Activated T-cell treated with anti-CD3 and anti-CD28 coated beads for 4 hours (primary cell): ENCODE measurements at places on chromosomes 16 and 17.

GRCh38 chr17:71163121-71163812 lies 957.6 kb upstream of the SOX9 start:
- DNase-seq, result no peak

DNA sequence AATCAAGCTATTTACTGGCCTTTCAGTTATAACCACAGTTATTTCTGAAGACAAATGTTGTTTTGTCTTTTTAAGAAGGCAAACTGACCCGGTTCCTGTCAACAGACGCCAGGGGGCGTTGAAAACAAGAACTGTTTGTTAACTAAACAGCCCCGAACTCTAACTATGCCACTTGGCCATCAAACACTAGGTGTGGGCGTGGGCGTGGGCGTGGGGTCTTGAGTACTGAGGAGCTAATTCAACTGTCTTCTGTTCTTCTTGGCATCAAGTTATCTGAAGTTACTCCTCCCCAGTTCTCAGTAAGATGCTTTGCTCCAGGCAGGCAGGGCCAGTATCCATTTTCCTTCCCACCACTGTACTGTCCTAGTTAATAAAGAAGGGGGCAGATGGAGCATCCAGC lies 63.3 kb upstream of the MTMR4 start:
- peak; percentile 47 for DNase-seq

- no peak for DNase-seq
Observed at GRCh38 chr17:80313160-80313829, 52.6 kb downstream of the RNF213 start.

DNA sequence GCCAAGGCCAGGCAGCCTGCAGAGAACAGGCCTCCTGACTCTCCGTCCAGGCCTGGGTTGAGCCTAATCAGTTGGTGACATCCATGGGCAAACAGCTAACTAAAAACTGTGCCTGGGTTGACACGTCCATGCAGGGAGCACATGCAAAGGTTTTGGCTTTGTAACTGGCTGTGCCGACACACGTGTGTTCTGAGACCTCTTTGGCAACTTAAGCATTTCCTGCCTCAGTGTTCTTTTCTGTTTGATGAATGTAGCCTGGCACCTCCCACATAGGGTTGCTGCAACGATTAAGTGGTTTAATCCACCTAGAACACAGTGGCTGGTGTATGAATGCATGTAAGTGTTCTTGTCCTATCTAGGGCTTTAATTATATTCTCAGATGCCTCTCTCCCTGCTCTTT lies 3.2 kb downstream of the BCO1 start:
- no peak for DNase-seq

DNA sequence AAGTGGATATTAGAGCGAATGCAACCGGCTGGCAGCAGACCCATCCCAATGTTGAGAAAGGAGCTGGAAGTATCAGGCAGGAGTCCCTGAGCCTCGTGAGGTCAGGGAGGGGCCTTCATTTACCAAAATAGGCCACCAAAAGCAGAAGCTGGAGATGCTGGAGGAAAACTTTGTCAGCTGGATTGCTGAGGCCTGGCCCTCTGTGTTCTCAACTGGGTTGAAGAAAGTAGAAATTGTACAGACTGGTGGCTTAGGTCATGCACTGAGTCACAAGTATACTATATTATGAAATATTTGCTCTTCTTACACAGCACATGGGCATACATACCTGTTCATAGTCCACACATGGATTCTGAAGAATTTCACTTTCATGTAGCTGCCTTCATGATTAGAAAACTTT lies 23.2 kb upstream of the TEKT3 start:
- DNase-seq, result no peak

DNA sequence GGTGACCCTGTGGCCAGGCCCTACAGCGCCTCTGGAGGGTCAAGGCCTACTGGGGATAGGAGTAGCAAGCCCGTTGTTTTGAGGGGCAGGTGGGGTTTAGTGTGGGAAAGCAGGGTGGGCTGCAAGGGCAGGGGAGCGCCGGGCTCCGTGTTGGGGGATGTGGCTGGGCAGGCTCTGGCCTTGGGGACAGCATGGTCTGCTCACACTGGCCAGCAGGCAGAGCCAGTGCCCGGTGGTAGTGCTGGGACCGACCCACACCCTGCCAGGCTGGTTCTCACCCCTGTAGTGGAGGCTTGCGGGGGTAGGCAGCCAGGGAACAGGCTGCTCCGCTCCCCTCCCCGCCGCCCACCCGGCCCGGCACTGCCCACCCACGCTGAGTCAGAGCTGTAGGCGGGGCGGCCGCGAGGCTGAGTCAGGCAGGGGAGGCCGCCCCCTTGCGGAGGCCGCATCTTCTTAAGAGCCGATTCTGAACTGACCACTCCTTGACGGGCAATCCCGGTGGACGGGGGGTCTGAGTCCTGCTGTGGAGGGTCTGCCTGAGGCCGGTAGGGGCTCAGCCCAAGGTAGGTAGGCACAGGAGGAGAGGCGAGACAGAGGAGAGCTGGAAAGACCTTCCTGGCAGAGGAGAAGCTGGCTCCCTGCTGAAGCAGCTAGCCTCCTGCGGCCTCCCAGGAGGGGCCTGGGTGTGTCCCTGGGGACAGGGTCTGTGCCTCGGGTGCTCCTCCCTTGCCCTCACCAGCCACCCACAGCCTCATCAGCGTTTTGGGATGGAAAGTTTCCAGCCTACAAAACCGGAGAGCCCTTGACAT lies 62.4 kb downstream of the BAIAP2 start:
- DNase-seq, result peak; percentile 77

GRCh38 chr17:46124695-46125592 lies 68.3 kb downstream of the KANSL1 start:
- no peak for DNase-seq

- peak; percentile 87 for DNase-seq
Observed at GRCh38 chr16:69565671-69566239, at the start of gene NFAT5. Gene NFAT5 (plus strand): TSS chr16:69565966. CDS start chr16:69566302, 336 bp downstream.

GRCh38 chr16:25092441-25092840 lies 19.1 kb upstream of the LCMT1 start:
- DNase-seq, result no peak

DNA sequence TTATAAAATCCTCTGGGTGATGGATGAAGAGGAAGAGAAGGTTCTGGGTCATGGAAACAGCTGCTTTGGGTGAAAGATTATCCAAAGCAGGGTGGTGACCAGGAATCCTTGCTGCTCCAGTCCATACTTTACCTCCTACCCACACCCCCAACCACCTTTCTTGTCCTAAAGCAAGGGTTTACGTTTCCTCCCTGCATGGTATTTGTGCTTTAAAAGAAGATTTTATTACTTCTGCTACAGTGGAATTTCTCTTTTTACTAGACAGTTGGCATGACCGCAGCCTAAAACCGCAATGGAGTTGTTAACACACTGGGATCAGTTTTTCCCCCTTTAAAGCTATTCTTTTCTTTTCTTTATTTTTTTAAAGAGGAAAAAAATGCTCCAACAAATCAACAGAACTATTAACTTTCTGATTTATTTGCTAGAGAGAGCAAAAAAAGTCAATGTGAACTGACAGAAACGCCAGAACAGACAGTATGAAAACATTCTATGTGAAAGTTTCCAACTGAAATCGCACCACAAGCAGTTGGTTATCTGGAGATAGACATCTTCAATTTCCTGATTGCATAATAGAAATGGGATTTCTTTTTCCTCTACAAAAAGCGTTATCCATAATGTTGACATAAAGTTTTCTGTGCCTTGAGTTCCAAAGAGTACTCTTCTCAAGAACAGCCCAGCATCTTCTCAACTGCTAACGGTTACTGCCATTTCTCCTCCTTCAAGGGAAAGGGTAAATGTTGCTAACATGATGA lies 236.0 kb downstream of the IRX3 start:
- no peak for DNase-seq

DNA sequence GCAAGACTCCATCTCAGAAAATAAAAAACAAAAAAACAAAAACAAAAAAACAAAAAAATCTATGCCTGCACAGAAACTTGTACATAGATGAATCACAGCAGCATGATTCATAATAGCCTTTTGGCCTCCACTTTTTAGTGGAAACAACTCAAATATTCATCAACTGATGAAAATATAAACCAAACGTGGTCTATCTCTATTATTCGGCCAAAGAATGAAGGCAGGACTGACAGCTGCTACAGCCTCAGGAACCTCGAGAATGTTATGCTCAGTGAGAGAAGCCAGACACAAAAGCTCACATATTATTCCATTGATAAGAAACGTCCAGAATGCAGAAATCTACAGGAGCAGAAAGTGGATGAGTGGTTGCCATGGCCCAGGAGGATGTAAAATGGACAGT lies 19.8 kb downstream of the PPL start:
- no peak for DNase-seq

GRCh38 chr17:78340183-78340955 lies 19.5 kb downstream of the SOCS3 start:
- DNase-seq, result no peak

DNA sequence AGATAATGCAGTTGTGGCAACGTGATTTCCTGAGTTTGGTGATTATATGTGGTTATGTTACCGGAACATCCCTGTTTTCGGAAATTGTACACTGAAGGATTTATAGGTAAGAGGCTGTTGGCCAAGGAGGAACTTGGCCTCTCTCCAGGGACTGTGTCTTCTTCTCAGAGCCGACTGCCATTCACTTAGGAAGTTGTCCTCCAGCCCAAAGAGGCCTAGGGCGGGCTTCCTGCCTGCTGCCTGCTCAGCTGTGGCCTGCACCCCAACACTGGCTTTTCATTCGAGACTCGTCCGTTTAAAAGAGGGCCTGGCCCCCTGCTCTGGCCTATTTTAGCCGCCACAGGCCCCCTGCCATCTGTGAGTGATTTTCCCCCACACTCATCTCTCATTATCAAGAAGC lies 64.3 kb downstream of the ZDHHC7 start:
- DNase-seq, result no peak

GRCh38 chr16:2971134-2971984 lies 2.2 kb downstream of the PAQR4 start:
- DNase-seq, result no peak

GRCh38 chr17:69271023-69271422 lies 42.4 kb upstream of the ABCA10 start:
- DNase-seq, result no peak

- DNase-seq, result no peak
Observed at GRCh38 chr17:8237886-8238285, 10.0 kb downstream of the CTC1 start.

DNA sequence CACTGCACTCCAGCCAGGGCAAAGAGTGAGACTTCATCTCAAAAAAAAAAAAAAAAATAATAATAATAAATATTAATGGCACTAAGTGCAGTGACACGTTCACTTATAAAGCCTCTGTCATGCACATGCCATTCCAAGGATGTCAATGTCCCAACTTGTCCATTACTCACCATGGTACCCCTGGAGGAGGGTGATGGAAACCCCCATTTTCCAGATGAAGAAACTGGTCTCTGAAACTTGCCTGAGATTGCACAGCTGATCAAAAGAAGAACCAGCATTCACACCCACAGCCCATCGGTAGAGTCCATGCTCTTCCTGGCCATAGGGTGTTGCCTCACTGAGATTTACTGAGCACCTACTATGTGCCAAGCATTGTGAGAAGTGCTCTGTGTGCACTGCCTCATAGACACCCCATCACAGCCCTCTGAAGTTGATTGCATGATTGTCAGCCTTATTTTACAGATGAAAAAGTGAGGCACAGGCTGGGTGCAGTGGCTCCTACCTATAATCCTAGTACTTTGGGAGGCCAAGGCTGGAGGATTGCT lies 123.7 kb downstream of the ABCC1 start:
- DNase-seq, result no peak

DNA sequence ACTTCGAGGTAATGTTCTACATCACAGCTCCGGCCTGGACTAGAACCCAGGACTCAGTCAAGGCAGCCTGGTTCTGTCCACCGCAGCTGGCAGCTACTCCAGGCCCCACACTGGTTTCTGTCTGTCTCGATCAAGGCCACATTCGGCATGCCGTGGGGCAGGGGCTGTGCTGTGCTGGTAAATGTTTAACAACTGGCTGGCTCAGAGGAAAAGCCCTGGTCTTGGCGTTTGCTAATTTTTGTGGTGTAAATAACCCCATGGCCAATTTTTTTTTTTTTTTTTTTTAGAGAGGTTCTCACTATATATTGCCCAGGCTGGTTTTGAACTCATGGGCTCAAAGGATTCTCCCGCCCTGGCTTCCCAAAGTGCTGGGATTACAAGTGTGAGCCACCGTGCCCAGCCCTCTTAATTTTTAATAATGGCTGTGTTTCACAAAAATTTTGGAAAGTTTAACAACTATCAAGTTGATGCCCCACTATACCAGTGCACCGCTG lies 328 bp upstream of the DRC7 start:
- no peak for DNase-seq

DNA sequence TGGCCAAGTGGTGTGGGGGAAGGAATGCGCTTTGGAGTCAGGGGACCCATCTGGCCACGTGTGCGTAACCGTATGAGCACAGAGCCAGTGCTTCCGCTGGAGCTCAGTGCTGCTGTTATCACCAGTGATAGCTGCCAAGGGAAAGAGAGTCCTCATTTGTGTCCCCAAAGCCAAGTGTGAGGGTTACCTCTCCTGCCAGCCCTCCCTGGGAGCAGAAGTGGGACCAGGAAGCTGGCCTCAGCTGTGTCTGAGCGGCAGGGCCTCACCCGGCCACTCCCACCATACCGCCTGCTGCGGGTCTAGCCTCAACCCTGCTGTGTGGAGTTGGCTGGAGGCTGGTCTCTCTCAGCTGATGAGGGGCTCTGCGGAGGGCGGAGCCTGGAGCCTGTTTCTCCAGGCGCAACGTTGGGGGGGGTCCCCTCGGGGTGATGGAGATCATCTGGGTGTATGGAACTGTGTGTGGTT lies 44.5 kb downstream of the MEAK7 start:
- DNase-seq, result no peak

GRCh38 chr16:57646388-57647039 lies 18.1 kb downstream of the ADGRG1 start:
- no peak for DNase-seq

GRCh38 chr16:506246-506546 lies 21.3 kb upstream of the CAPN15 start:
- DNase-seq, result no peak

- no peak for DNase-seq
Observed at GRCh38 chr16:67264277-67264676, 15.1 kb upstream of the PLEKHG4 start.

DNA sequence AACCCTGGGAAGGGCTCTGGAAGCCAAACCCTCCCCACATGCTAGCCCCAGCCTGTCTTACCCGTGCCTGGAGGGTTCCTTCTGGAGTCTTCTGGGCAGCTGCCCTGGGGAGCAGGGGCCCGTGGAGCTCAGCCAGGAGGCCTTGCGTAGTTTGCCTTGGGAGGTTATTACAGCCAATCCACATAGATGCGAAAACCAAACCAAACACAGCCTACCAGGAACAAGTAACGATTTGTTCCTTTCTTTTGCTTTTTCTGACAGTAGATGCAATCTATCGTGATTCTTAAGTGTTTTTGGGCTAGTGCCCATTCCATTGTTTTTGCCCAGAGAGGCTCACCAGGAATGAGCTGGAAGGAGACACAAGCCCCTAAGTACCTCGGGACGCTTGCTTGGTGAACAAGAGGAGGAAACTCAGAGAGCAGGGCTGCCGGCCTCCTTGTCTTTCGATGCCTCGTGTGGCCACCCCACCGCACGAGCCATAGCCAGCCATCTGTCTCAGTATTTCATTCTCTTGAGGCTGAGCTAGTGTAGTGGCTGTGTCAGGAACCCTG lies 102.7 kb upstream of the NOL11 start:
- no peak for DNase-seq

GRCh38 chr17:53907435-53907834 lies 84.7 kb downstream of the KIF2B start:
- DNase-seq, result no peak
